NCI-H2081 treated with DMSO at 0.1 percent for 48 hours (cell line): ENCODE measurements at places on chromosomes 13 and 19.

- DNase-seq = no peak
These were observed 70.7 kb upstream of the MYCBP2 start for GRCh38 chr13:77397636-77398035.

- no peak for DNase-seq
These were observed 78.1 kb downstream of the CHST8 start for GRCh38 chr19:33699754-33700407.

GRCh38 chr13:76764916-76765315 is 121.3 kb downstream of the KCTD12 start:
- no peak for DNase-seq

GRCh38 chr13:19737844-19738557 is 44.7 kb downstream of the PSPC1 start:
- no peak for DNase-seq

- DNase-seq = no peak
These were observed 5.8 kb downstream of the KLF2 start for GRCh38 chr19:16330368-16330801.

DNA sequence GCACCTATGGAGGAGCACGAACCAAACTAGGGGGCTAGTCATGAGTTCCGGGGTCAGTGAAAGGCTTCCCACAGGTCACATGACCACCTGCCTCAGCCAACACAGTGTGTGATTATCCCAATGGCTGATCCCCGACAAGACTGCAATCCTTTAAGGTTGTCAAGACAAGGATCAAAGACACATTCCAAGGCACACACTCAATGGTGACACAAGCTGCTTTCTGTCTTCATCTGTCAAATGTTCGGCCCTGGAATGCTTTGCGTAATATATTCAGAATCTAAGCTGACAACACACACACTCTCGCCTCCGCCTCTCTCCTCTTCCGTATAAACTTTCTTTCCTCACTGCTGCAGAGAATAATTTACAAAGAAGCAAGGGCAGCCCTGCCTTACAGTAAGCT is 11.7 kb downstream of the RANBP3 start:
- no peak for DNase-seq

DNA sequence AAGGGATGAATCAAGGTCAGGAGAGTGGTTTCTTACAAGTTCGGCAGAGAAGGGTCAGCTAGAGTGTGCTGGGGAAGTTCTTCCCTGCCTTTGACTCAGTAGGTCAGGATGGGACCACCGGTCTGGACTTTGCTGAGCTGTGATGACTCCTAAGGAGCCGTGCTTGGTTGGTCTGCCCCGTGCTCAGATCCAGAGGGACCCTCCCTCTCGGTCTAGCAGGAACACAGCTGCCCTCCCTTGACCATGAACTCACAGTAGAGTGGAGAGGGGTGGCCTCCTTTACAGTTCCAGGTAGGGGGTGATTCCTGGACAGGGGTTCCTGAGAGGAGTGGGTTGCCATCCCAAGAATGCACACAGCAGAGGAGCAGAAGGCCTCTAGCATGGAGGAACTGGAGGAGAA is 4.3 kb downstream of the RPS19 start:
- no peak for DNase-seq

GRCh38 chr13:71115301-71115700 is 751.7 kb downstream of the DACH1 start:
- no peak for DNase-seq

- no peak for DNase-seq
These were observed 39.5 kb upstream of the CNMD start for GRCh38 chr13:52779103-52779502.

DNA sequence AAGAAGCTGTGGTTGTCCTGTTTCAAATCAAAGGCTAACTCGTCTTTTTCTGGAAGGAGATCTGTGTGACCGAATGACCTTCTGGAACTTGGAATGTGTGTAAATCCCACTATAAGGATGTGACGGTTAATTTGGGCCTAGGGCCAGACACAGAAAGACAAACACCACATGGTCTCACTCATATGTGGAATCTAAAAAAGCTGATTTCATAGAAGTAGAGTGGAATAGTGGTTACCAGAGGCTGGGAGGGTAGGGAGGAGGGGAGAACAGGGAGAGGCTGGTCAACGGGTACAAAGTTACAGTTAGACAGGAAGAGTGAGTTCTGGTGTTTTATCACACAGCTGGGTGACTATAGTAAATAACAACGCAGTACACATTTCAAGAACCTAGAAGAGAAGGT is 39.3 kb upstream of the RGCC start:
- no peak for DNase-seq

- DNase-seq = no peak
These were observed 58.4 kb downstream of the ADGRE1 start for GRCh38 chr19:6945733-6946132.

DNA sequence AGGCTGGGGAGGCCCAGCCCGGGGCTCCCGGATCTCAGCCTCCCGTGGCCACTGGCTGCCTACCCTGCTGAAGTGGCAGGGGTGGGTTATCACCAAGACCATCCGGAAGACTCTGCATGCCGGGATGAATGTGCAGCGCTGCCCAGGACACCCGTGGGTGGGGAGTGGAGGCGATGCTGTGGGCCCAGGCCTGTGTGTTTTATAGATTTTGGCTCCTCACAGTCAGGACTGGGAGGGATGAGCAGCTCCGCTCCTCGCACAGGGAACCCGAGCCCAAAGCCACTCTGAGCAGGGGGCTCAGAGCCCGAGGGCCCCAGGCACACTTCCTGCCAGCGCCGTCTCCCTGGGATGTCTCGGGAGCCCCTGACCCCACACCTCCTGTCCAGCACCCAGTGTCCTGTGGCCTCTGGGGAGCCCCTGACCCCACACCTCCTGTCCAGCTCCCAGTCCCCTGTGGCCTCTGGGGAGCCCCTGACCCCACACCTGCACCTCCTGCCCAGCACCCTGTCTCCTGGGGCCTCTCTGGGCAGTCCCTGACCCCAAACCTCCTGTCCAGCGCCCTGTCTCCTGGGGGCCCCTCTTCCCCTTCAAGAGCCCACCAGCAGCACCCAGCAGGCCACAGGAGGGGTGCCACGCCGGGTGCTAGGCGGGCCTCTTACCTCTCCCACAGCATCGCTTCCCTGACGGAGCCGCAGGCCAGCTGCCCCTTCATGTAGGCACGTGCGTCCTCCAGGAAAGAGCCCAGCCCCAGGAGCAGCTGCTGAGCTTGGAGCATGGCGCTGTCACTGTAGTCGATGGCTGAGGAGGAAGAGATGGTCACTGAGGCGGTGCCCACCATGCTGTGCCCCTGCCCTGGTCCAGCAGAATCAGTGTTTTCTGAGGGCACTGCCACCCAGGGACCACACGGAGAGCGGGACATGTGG is 31.4 kb downstream of the NAXD start:
- DNase-seq = no peak

- DNase-seq = no peak
These were observed 1.6 kb downstream of the P2RY11 start for GRCh38 chr19:10112895-10113591.

DNA sequence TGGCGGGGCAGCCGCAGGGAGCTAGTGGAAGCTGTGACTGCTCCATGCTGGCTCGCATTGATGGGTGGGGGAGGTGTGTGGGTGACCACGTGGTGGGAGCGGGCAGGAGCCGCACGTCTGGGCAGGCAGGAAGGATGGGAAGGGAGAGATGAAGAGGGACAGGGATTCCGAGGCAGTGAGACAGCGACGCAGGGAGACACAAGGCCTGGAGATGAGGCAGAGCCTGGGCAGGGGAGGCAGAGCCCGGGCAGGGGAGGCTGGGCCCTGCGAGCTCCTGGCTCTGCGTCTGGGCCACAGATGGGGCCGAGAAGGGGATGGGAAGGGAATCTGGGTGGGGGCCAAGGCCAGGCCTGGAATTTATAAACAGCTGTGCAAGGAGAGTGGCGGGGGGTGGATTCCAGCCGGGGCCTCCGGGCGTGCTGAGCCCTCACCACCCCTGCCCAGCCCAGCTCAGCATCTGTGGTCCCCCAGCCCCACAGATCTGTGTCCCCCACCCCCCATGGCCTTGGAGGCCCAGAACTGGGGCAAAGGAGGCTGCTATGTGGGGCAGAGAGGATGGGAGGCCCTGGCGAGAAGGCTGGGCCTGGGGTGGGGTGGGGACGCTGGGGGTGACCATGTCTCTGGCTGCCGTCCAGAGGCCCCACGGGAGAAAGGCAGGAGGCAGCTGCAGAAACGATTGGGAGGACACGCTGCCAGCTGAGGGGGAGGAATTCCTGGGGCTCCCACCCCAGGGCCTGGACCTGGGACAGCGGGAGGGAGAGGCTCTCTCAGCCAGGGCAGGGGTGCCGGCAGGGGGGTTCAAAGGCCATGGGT is 6.0 kb downstream of the EHD2 start:
- DNase-seq = no peak

- DNase-seq = no peak
These were observed 62.9 kb upstream of the URI1 start for GRCh38 chr19:29878973-29879654.

DNA sequence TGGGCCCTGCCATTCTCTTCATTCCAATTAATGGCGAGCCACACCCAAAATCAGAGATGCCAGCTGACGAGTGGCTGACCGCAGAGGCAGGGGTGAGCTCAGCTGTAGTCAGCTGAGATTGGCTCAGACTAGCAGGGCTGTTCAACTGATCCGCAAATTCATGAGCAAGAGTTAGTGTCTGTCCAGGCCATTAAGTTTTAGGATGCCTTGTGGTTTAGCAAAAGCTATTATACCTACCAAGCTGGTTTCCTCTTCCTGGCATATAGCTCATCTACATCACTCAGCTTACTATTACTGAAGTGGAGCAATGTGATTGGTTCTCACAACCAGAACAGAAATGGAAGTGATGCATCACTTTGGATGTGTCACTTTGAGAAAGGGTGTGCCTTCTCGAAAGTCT is 148.7 kb downstream of the NALCN start:
- DNase-seq = no peak

DNA sequence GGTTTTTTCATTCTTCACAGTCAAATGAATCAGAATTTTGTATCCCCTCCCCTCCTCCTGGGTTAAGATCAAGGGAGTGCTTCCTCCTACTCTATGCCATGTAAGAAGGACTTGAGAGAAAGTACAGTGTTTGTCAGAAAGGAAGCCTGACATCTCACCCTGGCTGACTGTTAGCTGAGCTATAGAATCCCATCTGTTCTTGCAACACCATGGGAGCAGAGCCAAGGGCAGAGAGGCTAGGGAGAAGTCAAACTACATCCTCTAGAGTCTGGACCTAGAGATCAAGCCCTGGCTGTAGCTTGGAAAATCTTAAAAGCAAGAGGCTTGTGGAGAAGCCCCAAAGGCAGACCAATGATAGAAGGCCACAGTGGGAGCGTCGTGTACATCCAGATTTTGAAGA is 145.9 kb downstream of the OLFM4 start:
- no peak for DNase-seq

DNA sequence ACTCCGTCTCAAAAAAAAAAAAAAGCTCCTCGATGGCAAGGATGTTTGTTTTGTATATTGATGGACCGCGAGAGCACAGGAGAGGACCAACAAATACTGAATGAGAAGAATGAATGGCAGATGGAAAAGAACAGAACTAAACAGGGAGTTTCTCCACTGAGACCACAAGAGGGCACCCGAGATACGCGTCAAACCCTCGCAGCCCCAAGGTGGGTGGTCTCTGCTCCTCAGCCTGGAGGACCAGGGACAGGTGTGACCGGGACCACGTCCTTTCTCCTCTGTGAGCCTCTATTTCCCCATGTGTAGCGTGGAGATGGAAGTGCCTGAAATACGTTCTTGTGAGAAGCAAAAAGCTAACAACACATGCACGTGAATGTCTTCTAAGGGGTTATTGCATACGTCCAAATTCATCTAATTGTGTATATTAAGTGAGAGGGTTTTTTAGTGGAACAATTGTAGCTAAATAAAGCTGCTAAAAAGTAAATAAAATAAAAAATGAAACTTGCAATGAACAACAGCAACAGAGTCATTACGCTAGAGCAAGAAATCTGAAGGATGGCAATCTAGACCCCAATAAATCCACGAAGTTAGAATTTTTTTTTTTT is 8.3 kb upstream of the CDC42EP5 start:
- no peak for DNase-seq

GRCh38 chr13:68234274-68234673 is 1004.1 kb upstream of the PCDH9 start:
- DNase-seq = no peak

DNA sequence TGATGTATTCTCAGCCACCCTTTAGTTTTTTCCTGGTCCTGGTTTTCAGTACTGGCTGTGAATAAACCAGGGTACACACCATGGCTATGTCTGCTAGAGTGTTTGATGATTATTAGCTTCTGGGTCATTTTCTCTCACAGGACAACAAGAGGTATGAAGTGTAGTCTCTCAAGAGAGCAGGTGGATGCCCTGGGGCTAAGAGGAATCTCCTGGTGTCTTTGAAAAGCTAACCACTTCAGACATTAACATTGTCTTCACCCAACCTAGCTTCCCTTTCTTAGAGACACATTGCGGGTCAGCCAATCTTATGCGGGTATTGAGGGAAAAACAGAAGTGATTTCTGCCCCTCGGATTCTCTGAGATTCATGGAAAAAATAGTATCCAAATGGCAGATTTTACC is 1.6 kb downstream of the ZNF730 start:
- no peak for DNase-seq
